ENCODE measurements at places on chromosomes 6 and 20. TPM values are rescaled to one million over a fixed set of nuclear protein-coding genes. Genes with fewer than 3 reads are reported as not detected.

DNA sequence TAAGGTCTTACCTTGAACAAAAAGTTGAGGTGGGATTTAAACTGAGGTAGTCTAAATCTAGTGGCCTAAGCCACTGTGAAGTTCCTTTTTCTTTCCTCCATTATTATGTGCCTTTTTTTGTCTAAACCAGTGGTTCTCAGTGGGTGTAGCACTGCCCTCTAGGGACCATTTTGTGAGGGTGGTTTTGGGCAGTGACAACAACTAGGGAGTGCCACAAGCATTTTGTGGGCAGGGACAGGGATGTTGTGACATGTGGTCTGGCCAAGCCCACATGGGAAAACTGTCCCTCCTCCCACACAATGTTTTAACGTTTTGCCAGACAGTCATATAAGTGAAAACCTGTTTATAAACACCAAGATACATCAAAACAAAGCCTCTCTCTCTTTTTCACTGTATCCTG is 899.4 kb upstream of the FLRT3 start:
- DNase-seq: peak; percentile 8

DNA sequence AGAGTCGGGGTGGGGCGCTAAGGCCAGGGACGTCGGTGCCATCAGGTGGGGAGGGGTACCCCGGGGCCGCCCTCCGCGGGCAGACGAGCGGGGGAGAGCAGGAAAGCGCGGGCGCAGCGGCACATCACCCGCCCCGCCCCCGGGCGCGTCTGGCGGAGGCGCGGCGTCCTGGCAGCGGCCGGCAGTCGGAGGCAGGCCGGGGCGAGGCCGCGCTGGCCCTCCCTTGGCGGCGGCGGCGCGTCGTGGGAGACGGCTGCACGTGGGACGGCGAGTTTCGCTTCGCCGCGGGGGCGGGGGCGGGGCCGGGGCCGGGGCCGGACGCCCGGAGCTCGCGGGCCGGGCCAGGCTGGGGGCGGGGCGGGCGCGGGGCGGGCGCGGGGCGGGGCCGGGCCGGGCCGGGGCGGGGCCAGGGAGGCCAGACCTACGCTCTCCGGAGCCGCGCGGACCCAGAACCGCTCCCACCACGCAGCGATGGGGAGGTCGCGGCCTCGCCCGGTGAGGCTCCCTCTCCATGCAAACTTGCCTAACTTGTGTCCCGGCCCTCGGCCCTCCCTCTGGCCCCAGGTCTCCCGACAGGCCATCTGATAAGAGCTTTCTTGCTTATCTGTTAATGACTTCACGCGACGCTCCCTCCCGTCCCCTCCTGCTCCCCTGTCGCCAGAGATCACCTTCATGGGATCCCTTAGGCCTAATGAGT is 12.5 kb downstream of the ITPR3 start:
- peak; percentile 33 for DNase-seq

DNA sequence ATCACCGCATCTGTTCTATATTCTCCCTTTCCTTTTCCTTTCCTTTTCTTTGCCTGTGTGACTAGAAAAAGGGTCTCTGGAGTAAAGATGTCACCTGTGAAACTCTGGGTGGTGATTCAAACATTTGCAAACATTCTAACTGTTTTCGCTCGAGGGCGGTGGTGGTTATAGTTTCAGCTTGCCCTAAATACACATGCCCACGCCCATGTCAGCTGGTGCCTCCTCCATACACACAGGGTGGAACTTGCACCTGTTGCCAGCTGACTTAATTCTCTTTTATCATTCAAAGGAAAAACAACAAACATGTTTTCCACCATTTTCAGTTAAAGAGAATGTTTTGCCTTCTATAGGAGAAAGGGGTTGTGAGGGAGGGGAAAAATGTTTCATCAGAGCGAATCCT is 381.9 kb upstream of the ARID1B start:
- DNase-seq: no peak

The TUBE1 gene
- polyA plus RNA-seq: 6.8 TPM

DNA sequence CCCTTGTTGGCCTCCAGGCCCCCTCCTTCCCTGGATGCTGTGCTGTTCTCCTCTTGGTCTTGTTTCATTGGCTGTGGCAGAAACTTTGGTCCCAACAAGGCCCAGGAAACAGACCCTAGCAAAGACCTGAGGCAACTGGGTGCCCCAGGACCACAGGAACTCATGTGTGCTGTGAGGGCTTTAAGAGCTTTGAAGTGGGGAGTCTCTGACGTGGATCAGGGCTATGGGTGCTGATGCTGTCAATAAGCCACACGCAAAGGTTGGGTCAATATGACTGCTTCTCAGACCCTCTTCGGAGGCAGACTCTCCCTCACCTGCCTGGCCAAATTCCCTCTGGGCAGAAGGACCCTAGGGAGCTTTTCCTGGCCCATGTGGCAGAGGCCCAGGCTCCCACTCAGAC is 91.5 kb upstream of the MLN start:
- no peak for DNase-seq

The CAP2 gene
- 30.7 TPM for polyA plus RNA-seq

The MEI4 gene
- polyA plus RNA-seq: not detected

GRCh38 chr6:81138236-81138635 is 614.2 kb downstream of the TENT5A start:
- no peak for DNase-seq

The ARFGAP1 gene
- polyA plus RNA-seq: 106 TPM

GRCh38 chr6:42175860-42176259 is 2.7 kb downstream of the GUCA1A start:
- no peak for DNase-seq

Data from A549 (cell line).